ENCODE measurements at places on chromosomes 16 and 17. TPM values are rescaled to one million over a fixed set of nuclear protein-coding genes. Genes with fewer than 3 reads are reported as not detected.

The WIPI1 gene
- 8.2 TPM for total RNA-seq

The CNP gene
- total RNA-seq, result 40.8 TPM

GRCh38 chr17:64653985-64654355, 8.1 kb downstream of the SMURF2 start:
- DNase-seq, result no peak
- H3K36me3 ChIP-seq, result no peaks in the 10 kb centered on the region
- H3K27ac ChIP-seq, result no peak overlapping the region
- H3K4me1 ChIP-seq, result peaks cover 73% of the 10 kb centered on the region
- H3K27me3 ChIP-seq, result no peaks in the 10 kb centered on the region

The OR1D2 gene
- not detected for total RNA-seq

DNA sequence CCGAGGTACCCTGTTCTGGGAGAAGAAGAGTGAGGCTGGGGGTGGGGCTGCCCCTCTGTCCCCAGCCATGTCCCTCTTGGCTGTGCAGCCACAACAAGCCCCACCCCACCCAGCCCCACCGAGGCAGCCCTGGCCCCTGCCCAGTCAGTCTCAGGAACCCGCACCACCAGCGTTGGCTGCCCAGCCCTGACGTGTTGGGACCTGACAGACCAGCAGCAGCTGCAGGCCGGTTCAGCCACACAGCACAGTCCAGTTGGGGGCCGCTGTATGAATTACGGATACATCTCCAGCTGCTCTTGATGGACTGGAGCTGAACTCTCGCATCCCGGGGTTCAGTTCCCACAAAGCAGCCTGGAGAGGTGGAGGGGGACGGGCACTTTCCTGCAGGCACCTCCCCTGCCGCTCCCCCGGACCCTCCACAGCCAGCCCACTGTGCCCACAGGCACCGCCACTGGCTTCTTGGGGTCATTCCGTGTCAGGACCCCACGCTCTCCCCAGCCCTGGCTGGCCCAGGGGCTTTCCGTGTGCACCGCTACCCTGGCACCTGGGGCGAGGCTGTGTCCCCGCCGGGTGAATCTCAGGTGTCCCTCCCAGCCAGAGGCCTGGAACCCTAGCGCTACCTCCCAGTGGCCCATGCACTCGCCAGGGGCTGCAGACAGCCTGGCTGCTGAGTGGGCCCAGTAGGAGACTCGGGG, 7.1 kb downstream of the CDH15 start:
- H3K4me1 ChIP-seq, result no peaks in the 10 kb centered on the region
- H3K27me3 ChIP-seq, result peaks cover 100% of the 10 kb centered on the region
- H3K27ac ChIP-seq, result no peak overlapping the region
- H3K4me3 ChIP-seq, result no peak overlapping the region
- no peak for DNase-seq
